ENCODE measurements at places on chromosomes 2 and 18.

DNA sequence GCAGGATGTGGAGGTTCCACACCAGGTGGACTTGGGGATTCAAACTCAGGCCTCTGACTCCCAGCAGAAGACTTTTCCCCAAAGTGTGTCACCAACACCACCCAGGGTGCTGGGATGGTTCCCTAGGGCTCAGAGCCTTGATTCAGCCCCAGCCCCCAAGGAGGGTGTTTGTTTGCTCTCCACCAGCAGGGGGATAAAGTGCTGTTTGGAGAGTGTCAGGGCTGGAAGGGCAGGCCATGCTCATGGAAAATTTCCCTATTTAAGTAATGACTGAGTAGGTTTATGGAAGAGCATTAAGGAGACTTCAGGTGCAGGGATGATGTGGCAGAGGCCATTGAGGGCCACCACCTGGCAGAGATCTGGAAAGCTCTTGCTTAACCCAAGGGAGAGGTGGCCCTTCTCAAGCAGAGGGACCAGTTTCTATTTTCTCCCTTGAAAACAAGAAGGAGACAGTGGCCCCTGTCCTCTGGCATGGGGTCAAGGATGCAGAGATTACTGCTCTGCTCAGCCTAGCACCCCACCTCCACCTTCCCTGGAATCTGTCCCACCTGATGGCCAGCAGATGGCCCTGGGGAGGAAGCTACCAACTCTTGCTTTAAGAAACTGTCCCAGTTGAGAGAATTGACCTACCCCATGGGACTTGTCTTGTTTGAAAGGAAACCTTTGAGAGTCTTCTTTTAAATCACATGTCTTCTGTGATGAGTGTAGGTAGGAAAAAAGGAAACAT is 122.1 kb downstream of the ACOXL start:
- peak; percentile 61 for ATAC-seq

GRCh38 chr2:10165282-10165681 is 42.7 kb downstream of the RRM2 start:
- ATAC-seq = no peak

DNA sequence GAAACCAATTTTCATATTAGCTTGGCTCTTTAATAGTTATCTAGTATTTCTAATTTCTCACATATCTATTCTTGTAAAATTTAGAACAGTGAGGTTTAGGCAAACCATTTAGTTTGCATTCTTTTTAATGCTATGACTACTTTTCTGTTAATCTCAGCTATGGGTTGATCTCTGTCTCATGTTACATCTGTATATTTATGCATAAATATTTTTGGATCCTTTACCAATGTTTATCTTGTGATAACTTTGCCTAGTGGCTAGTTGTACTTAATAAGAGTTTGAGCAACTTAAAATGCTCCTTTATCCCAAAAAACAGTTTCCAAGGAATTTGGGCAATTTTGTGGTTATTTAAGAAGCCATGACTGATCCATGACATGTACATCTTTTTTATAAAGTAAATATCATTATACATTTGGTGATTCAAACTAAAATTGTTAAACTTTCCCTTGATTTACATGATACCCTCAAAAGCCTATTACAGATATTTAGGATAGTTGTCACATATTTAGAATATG is 86.3 kb downstream of the R3HDM1 start:
- ATAC-seq = no peak

DNA sequence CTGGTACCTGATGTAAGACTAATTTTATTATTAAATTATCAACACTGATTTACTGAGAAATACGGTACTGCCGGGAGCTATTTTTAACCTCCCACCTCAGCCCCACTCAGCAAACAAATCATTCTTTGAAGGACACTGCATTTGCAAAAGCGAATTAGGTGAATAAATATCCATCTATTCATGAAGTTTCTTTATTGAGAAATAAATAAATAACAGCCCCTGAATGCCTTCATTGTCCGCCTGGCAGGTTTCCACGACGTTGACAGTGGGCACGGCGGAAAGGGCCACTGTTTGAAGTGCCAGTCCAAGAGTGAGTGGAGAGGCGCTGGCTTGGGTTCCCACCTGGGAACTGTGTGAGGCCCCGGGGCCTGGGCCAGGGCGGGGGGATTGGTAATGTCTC is 15.7 kb downstream of the C1QL2 start:
- ATAC-seq = no peak

DNA sequence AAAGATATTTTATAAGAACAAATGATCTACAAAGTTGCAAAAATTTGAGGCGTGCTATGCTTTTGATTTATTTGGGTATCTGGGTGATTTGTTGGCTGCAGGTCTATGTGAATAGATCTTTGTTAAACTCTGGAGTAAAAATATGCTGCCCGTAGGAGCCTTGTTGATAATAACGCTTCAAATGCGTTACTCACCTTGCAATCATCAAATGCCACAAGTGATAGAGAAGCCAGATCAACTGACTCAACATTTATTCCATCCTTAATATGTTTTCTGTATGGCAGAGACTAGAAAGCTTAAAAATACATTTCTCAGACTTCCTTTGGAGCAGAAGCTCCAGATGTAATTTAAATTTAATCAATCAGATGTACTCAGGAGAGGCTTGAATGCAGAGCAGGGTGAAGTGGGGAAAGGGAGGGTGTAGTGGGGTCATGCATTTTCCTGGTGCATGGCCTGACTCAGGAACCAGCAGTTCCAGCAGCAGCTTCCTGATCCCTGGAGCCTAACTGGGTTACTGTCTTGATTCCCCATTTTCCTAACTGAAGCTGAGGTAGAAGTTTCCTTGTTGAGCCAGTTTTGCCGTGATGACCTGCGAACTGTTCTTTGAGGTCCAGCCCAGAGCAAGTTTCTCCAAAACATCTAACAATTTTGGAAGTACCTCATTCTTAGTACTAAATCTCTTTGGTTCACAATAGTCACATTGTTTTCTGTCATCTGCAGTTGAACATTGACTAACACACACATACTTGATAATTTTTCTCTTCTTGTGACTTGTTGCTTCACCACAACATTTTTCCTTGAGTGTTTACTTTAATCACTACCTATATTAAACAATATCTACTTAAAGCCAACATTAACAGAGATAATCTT is 284.7 kb upstream of the CWC22 start:
- ATAC-seq = no peak

- ATAC-seq = no peak
Measured at GRCh38 chr2:47767497-47767844, 15.5 kb upstream of the MSH6 start.

- no peak for ATAC-seq
Measured at GRCh38 chr18:63322206-63322605, 2.6 kb upstream of the BCL2 start.

DNA sequence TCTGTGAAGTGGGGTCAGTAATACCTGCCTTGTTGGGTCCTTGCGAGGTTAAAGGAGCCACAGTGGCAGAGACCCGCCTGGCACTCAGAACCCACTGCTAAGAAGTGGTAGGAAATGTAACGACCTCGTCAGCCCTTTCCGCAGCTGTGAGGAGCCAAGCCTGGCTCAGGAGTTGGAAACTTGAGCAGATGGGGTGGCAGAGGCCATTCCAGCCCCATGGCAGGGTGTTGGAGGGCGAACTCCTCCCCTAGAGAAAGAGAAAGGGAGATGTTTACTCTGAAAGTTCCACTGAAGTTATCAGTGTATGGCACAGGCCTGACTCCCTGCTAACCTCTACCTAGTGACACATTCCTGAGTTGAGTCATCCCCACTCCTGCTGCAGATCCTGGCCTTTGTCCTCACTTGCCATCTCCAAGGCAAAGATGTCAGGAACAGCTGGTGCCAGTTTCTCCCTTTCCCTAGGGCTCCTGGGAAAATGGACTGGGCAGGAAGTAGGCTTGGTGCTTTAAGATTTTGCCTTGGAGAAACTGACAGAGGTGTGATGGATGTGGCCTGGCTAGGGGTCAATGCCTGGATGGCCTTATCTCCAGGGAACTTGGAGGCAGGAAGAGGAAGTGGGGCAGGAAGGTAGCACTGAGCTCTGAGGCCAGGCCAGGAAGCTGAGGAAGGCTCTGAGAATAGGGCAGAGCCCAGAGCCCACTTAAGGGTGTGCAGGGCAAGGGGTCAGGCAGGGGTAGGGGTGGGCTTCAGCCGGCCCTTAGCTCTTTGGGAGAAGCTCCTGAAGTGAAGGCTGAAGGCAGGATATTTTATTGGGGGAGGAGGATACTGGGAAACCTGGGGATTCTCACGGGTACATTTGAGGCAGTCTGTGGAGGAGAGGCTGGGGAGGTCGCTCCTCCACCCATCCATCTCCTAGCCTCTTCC is 888 bp downstream of the VAMP5 start:
- peak; percentile 68 for ATAC-seq

- peak; percentile 18 for ATAC-seq
Measured at GRCh38 chr2:46964835-46965560, 49.4 kb upstream of the MCFD2 start.

- no peak for ATAC-seq
Measured at GRCh38 chr2:216849987-216850386, 9.9 kb downstream of the TNP1 start.

DNA sequence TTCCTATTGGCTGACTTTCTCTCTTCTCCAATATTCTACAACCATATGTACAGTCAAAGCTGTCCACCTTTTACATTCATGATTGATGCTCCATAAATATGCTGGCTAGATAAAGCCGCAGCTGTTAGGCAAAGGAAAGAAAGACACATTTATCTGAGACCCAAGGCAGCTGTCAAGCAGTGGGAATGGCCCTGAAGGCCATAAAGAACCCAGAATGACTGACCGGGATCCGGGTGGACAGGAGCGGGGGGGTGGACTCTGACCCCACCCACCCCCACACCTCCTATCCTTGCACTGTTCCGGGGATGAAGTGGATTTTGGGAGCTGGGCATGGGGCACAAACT is 116.4 kb downstream of the RTP5 start:
- no peak for ATAC-seq

- no peak for ATAC-seq
Measured at GRCh38 chr2:235833971-235834620, 334.1 kb downstream of the GBX2 start.

- ATAC-seq = peak; percentile 15
Measured at GRCh38 chr2:98607741-98608115, 584 bp downstream of the COA5 start.

DNA sequence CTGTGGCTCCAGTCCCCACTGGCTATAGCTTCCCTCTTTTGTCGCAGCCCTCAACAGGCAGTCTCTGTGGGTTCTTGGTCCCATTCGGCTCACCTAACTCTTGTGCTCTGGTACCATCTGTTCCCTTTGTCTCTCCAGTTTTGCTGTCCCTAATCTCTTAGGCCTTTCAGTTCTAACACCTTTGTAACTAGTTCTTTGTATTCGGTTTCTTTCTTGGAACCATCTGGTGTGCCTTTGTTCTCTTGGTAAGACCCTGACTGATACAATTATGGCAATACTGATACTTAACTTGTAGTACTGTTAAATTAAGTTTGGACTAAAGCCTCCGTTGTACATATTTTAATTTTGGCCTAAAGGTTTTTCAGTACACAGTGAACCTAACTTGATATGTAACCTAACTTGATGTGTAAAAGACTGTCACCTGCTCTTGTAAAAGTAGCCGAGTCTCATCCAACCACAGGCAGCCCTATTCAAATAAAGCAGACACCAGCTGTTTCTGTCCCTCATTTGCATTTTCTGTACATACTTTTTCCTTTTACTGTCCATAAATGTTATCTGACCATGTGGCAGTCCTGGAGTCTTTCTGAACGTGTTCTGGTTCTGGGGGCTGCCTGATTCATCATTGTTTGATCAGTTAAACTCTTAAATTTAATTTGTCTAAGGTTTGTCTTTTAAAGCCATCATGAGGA is 4.8 kb upstream of the MRPL44 start:
- ATAC-seq = no peak

DNA sequence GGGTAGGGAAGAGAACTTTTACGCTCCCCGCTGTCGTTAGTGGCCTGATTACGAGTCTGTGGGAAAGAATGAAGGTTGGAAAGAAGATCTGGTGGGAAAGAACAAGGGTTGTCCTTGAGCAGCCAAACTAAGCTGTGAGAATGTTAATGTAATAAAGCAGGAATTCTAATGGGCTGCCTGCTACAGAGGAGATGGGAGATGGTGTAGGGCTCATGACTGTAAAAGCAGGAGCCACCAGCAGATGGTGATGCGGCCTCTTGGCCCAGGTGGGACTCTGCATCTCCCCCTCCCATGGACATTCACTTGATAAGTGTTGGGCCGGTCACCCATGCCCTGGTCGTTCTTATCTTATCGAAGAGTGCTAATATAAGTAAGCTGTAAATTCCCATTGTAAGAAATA is 150.0 kb downstream of the NEDD4L start:
- peak; percentile 77 for ATAC-seq

- ATAC-seq = no peak
Measured at GRCh38 chr2:190827720-190828119, 52.9 kb upstream of the GLS start.

GRCh38 chr2:200467806-200468681 is 41.8 kb downstream of the KCTD18 start:
- no peak for ATAC-seq

- ATAC-seq = no peak
Measured at GRCh38 chr2:219695145-219695709, 67.8 kb downstream of the SLC4A3 start.

GRCh38 chr2:60671966-60672365 is 84.1 kb upstream of the PAPOLG start:
- ATAC-seq = no peak

GRCh38 chr2:43100883-43101662 is 125.3 kb downstream of the ZFP36L2 start:
- no peak for ATAC-seq

GRCh38 chr2:107548216-107548615 is 278.5 kb upstream of the RGPD4 start:
- no peak for ATAC-seq

GRCh38 chr2:117943013-117943672 is 70.7 kb downstream of the CCDC93 start:
- peak; percentile 85 for ATAC-seq

- no peak for ATAC-seq
Measured at GRCh38 chr18:2856547-2857170, 9.9 kb downstream of the EMILIN2 start.

DNA sequence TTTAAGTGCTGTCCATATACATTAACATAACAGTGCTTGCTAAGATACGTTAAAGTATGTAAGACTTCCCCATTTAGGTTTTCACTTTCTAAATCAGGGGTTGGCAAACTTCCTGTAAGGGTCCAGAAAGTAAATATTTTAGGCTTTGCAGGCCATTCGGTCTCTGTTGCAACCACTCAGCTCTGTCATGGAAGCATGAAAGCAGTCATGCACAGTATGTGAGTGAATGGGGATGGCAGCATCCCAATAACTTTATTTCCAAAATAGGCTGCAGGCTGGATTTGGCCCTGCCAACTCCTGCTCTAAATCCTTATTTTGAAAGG is 128.7 kb downstream of the PLA2R1 start:
- ATAC-seq = no peak

DNA sequence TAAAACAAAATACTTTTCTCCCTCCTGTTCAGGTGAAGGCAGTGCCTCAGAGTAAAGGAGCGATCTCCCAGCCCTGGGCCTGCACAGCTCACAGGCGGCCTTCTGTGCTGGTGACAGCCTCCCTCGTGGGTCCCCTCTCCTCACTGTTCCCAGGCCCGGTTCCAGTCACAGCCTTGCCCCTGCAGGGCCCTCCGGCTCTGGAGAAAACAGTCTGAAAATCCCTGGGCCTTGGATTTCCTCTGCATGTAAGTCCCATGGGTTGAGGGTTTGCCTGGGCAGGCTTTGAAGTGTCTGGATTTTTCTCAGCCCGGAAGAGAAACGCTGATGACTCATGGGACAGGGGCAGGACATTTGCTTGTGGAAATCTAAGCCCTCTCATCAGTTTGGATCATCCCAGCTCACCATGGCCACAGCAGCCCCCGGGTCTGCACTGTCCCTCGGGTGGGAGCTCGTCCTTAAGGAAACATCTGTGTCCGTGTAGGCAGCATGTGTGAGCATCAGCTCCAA is 186.1 kb upstream of the RAB12 start:
- ATAC-seq = peak; percentile 47

- no peak for ATAC-seq
Measured at GRCh38 chr2:69563021-69563420, 80.5 kb downstream of the AAK1 start.

GRCh38 chr2:200765995-200766660 is 45.6 kb upstream of the BZW1 start:
- no peak for ATAC-seq
